ENCODE measurements at places on chromosomes 5 and 9.

DNA sequence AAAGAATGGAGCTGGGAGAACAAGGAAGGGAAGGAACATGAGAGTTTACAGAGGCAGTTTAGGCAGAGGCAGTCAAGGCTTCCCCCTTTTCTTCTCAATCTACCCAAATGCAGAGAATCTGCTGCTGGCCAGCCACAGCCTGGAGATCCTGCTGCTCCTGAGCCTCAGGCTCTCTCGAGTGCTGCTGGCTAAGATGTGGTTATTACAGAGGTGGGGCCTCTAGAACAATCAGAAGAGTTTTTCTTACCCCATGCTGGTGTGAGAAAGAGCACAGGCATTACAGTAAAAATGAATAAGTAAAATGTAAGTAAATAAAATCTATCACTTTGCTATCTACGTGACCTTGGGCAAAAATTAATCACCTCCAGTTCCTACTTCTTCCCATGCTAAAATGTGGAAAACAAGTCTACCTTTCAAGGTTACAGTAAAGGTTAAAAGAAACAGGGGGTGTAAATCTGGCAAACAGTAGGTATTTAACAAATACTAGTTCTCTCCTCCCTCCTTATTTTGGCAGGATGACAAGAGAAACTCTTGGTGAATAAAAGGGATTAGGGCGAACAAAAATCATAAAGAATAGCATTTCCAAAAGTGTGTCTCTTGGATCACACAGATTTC is 31.1 kb downstream of the FBXW11 start:
- DNase-seq, result no peak

- DNase-seq, result no peak
These were observed 22.8 kb upstream of the SCGB3A2 start for GRCh38 chr5:147855774-147856069.

DNA sequence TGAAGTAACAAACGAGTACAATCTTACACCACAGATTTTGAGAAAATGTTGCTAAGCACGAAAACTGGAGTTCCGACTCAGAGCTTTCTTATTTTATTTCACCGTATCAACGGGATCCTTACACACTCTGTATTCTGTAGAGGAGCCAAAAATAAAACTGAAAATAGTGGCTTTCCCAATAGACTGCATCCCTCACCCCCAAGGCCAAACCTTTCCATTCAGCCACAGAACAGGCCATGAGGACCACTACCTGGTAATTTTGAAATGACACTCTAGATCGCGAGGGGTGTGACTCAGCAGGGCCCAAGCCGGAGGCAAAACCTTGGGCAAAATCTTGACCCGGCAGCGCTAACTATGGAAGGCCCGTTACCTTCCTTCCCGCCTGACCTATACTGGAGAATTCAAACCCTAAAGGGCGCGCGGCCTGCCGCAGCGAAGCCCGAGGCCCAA is 432 bp downstream of the HSPA9 start:
- no peak for DNase-seq

DNA sequence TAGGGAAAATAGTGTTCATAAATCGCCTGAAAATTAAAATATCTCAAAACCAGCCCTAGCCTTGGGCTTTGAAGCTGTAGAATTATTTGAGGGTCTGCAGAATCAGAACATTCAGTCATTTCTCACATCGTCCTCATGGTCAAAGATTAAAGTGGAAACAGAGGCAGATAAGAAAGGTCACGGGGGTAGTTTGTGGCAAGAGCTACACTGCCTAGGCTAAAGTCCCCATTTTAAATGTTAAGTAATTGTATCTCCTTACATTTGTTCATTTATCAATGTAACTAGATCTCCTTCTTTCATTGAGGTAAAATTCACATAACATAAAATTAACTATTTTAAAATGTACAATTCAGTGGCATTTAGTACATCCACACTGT is 139.2 kb downstream of the TLE1 start:
- no peak for DNase-seq

DNA sequence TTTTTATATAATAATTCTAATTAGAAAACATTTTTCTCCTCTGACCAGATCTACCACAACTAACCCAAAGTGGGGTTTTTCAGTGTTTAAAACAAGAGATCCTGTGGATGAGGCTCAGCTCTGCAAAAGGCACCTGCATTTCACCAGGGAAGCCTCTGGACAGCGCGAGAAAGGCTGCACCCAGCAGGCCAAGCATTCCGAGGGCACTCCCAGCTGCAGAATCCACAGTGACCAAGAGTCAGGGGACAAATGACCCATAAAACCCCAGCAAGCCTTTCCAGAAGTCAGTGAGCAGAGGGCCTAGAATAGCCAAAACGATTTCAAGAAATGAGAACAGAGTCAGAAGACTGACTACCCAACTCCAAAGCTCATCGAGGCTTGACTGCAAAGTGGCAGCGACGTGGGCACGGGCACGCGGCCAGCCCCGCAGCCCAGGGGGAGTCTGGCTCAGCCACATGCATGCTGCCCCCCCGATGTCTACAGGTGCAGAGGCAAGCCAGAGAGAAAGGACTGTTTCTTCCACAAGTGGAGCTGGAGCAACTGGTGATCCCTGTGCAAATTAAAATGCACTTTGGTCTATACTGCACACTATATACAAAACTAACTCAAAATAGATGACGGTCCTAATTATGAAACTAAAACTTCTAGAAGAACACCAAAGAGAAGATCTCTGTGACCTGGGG is 26.2 kb downstream of the TPPP start:
- DNase-seq, result no peak

GRCh38 chr9:10268531-10269485 is 344.0 kb downstream of the PTPRD start:
- DNase-seq, result no peak

Measured in mesothelial cell of epicardium (in vitro differentiated cells).